ENCODE measurements at places on chromosomes 2 and 18.

DNA sequence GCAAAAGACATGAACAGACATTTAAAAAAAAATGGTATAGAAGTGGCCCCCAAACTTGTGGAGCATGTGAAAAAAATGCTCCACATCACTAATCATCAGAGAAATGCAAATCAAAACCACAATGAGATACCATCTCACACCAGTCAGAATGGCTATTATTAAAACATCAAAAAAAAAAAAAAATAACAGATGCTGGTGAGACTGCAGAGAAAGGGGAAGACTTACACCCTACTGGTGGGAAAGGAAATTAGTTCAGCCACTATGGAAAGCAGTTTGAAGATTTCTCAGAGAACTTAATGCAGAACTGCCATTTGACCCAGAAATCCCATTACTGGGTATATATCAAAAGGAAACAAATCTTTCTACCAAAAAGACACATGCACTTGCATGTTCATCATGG, 164.8 kb downstream of the RIT2 start:
- no peak for DNase-seq

DNA sequence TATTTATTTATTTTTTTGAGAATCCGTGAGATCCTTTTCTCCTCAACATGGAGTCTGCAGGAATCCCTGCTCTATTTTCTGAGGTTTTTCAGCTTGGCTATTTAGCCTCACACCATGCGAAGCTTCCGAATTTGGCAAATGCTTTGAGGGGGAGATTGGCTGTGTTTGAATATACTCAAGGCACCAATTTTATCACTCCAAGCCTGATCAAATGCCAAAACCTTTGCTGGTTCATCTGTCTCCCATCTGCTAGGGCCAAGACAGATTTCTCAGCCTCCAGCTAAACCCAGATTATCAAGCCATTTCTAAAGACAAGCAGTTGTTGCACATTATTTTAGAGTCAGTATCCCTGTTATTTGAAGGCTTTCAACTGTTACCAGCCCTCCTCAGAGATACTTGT, 295.7 kb downstream of the XIRP2 start:
- no peak for DNase-seq

- DNase-seq: no peak
These were observed 48.3 kb upstream of the GPR155 start for GRCh38 chr2:174535083-174535482.

- no peak for DNase-seq
These were observed 187.5 kb upstream of the CRIM1 start for GRCh38 chr2:36168115-36168514.

DNA sequence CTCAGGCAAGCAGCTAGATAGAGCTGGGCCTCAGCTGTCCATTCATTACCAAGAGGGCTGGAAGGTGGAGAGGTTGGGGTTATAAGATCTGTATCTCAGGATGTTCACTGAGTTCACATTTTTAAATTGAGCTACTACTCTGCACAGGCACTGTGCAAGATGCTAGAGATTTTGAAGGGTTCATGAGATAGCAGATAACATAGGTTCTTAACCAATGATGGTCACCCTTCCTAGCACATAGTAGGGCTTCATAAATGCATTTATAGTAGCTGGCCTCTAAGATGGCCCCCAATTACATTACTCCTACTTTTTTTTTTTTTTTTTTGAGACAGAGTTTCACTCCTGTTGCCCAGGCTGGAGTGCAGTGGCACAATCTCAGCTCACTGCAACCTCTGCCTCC, 79.7 kb downstream of the DDX1 start:
- DNase-seq: no peak

DNA sequence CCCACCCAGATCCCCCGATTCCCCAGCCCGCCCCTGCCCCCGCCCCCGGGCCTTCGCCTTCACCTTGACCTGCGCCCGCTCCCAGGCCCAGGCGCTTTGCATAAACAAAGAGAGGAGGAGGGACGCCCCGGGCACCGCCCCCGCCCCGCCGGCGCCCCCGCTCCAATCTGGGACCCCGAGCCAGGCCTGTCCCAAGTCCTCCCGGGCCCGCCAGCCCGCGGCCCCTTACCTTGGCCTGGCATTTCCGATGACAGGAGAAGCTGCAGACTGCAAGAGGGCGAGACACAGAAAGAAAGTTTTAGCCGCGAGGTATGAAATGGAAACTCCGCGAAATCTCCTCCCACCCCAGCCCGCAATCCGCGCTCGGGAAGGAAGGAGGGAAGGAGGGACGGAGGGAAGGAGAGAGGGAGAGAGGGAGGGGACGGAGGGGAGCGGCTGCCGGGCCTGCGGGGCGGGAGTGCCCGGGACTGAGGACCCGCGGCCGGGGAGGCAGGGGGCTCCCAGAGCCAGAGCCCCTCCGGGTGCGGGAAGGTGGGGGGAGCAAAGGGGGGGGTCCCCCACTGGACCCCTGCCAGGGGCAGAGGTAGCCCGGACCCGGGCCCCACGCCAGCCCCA, 24.2 kb downstream of the TNS1 start:
- no peak for DNase-seq

DNA sequence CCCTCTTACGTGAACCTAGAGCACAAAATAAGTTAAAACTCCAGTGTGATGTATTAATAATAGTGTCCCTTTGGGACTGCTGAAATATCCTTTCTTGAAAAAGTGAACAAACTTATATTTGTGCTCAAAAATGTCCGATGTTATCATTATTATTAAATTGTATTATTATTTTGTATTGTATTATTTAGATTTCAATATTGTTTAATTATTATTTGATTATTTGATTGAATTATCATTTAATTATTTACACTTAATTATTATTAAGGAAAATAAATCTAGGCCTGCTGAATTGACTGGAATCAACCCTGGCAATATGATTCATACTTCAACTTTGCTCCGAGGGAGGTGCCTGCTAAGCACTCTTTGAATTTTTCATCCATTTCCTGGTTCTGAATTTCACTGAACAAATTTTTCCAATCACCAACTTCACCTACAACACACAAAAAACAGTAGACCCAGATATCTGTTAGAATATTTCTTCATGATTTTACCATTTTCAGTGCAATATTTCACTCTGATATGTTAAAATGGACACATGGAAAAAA, 10.9 kb upstream of the EIF2AK2 start:
- no peak for DNase-seq

DNA sequence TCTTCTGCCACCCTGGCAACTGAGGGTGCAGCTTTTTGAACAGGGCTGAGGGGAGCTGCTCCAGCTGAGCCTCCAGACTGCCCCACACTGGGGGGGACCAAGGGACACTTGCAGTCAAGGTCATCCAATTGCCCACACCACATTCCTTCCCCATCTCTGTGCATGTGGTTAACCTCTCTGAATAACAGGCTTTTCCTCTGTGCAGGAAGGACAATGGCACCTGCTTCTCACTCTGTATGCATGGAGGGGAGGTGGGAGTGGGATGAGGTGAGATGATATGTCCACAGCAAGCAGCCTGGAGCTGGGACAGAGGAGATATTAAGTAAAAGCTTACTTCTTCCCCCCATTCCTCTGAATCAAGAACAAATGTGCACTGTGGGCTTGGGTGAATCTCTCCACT, 39.1 kb upstream of the TEX51 start:
- no peak for DNase-seq

- no peak for DNase-seq
These were observed 43.6 kb upstream of the VPS54 start for GRCh38 chr2:64062840-64063239.

DNA sequence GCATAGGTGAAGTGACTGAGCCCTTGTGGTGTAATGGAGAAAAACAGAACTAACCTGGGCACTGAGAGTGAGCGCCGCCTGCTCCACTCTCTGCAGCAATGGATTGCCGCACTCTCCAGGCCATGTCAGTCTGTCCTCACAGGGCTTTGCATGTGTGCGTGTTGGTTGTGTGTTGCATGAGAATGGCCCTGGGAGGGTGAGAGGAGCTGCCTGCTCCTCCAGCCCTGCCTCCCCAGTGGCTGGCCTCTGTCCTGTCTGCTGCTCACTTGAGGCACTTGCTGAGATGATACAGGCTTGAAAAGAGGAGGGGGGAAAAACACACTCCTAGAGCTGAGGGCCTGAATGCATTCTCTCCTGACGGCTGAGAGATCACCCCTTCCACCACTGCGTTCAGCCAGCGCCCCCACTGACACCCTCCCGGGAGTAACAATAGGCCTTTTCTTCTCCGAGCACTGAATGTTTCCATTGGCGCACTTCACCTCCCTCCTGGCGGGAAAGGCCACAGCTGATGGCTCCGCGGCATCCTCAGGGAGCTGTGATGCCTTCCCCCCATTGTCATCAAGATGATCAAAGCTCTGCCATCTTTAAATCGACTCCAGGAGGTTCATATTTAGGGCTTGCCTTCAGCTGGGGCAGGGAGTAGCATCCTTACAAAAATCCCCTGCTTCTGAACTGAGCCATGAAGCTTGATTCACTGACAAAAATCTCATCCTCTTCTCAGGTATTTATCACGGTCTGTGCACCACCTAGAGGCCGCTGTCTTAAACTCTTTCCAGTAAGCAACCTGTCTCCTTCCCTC, 49.9 kb upstream of the DAPL1 start:
- DNase-seq: peak; percentile 30

- DNase-seq: peak; percentile 7
These were observed 236.0 kb downstream of the DOK6 start for GRCh38 chr18:69636529-69637301.

GRCh38 chr2:161761160-161761559, 136.9 kb downstream of the SLC4A10 start:
- DNase-seq: no peak

- DNase-seq: peak; percentile 27
These were observed 31.3 kb downstream of the DGKD start for GRCh38 chr2:233385489-233386044.

DNA sequence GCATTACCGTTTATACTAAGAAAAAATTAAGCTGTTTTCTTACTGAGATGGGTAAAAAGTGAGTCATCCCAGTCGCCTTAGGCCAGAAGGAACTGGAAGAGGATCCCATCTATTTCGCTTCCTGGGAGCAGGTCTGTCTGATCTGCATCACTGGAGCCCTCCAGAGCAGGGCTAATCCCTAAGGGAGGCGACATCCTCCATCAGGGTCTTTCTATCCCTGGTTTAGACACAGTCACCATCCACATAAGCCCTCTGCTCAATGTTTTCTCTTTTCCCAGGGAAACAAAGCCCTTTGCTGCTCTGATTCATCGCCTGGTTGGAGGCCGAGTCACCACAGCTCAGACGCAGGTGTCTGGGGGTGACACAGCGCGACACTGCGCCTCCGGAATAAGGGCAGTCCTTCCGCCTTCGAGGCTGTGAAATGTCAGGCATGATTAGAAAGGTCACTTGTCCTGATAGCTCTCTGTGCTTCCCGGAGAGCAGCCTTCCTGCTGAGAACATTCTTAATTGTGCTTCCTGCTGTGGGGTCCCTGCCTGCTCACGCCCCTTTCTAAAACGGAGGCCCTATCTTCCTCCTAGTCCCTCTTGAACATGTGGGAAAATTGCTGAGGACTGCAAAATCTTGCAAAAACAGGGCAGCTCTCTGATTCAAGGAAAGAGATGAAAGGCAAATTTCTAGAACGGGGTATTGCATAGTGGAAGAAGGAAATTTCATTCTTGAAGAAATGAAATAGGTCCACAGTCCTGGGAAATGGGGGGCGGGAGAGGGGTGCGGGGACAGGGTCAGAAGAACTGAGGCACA, 56.3 kb downstream of the MARCHF4 start:
- DNase-seq: no peak

DNA sequence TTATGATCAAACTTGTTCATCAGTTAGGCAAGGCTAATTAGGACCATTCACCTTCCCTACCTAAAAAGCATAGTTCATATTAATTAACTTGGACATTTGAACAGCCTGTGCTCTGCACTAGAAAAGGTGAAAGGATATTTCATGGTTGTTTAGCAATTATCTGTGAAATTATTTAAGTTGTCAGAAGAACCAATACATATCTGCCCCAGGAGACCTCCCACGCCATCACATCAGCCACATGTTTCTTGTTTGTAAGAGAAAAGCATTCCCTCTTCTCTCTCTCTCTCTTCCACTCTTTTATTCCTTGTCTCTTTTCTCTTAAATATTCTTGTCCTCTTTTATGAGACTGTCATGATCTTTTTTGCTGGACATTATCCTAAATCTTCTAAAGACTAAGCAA, 282.0 kb upstream of the RND3 start:
- DNase-seq: no peak

DNA sequence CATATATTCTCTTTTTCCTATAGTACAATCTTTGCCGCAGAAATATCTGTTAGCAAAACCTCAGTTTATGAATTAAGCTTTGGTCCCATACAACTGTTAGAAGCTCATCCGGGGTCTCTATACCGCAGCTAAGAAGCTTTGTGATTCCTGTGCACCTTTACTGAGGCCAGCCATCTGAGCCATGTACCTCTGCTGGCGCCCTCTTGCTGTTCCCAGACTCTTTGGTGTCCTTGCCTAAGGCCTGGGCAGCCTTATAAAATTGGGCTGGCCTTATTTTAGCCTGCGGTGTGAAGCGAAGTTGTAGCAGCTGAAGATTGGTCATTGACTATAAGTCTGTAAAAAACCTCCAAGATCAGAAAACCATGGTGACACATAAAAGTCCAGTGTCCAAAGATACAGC, 1135.1 kb upstream of the CHAC2 start:
- DNase-seq: no peak

- DNase-seq: no peak
These were observed 420.0 kb downstream of the ZEB2 start for GRCh38 chr2:144099780-144100377.

DNA sequence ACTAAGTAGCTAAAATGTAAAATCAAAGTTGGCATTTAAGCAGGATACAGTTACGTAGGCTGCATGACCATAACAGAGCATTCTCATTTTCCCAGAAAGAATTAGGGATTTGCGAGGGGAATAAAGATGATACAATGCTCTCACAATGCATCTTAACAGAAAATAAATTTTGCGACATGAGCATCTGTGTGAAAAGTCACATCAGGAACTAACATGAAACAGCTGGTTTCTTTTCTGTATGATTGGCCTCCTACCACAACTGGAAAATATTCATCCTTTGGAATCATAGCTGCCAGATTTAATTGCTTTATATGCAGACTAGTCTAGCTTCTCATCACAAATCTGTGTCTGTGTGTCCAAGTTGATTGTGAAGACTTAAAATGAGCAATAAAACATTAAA, 66.0 kb downstream of the KCTD18 start:
- no peak for DNase-seq

DNA sequence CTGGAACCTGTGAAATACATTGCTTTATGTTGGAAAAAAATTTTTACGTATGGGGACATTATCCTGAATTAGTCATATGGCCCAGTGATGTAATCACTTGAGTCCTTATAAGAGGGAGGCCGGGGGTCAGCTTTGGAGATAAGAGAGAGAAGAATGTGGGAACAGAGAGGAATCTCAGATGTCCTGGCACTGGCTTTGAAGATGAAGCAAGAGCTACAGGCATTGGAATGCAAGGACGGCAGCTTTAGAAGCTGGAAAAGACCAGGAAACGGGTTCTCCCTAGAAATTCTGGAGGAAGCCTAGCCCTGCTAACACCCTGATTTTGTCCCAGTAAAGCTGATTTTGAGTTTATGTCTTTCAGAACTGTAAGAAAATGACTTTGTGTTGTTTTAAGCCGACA, 1129.9 kb upstream of the GYPC start:
- DNase-seq: no peak

GRCh38 chr2:194567661-194568017, 1089.4 kb upstream of the SLC39A10 start:
- no peak for DNase-seq

All from stimulated activated CD4-positive, alpha-beta T cell treated with anti-CD3 and anti-CD28 coated beads, Interleukin-4, amount 100 ng/mL, for 24 hours (primary cell).